ENCODE measurements at places on chromosomes 7 and 10. TPM values are rescaled to one million over a fixed set of nuclear protein-coding genes. Genes with fewer than 3 reads are reported as not detected.
A peak's percentile ranks its signal among the peaks of the same experiment; 100 is the strongest.

DNA sequence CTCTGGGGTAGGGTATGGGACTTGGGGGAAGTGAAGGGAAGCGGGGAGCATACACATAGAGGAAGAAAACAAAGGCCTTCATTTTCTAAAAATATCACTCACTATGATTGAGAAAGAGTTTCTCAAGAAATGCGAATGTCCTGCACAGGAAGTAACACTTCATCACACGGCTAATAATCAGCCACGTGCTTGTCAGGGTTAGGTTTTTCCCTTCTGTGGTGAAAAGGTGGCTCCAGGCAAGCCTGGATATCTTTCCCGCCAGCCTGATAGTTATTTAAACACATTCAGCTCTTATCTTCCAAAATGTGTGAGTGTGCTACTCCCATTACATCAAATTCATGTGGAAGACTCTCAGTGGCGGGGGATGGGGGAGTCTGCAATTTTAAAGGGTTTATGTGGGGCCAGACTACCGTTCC, 166.4 kb upstream of the ADO start:
- DNase-seq = no peak

DNA sequence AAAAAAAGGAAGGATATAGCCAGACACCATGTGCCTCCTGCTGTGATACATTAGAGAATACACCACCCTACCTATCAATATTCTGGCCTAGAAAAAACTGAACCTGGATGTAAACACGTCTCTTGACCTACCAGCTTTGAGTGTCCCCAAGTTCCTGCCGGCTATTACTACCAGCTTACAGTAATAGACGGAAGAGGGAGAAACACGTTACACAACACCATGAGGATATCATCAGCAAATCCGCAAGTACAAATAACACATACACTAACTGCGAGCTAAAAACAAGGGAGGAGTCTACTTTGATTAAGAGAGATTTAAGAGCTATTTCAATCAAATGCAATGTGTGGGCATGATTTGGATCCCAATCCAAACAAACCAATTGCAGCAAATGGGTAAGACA, 113.0 kb downstream of the COL28A1 start:
- no peak for DNase-seq

GRCh38 chr7:50206453-50207250, 97.9 kb upstream of the IKZF1 start:
- peak; percentile 92 for DNase-seq

GRCh38 chr7:51021906-51022570, 239.3 kb upstream of the GRB10 start:
- no peak for DNase-seq

DNA sequence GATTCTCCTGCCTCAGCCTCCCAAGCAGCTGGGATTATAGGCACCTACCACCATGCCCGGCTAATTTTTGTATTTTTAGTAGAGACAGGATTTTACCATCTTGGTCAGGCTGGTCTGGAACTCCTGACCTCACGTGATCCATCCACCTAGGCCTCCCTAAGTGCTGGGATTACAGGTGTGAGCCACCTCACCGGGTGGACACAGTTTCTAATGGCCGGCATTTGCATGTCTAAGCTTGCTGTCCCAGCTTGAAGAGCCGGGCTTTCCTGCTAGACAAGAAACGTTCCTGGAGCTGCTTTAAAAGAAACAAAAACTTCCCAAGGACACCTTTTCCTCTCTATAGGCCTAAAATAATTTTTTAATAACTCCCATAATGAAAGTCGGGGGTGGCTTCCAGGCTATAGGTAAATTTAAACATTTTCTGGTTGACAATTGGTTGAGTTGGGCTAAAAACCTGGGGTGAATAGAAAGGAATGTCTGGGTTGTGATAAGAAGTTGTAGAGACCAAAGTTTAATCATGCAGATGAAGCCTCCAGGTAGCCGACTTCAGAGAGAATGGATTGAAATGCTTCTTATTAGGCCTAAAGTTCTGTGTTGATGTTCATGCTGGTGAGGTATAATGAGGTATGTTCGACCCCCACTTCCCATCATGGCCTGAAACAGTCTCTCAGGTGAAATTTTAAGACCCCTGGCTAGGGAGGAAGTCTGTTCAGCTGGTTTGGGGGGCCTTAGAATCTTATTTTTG, 8.8 kb downstream of the ACADSB start:
- DNase-seq = no peak

FAM24B gene
- 9.0 TPM for total RNA-seq

HOXA6 gene
- not detected for total RNA-seq

EIF3B gene
- 256 TPM for total RNA-seq
